Neuronal stem cell (in vitro differentiated cells): ENCODE measurements at places on chromosomes 1 and 21.

DNA sequence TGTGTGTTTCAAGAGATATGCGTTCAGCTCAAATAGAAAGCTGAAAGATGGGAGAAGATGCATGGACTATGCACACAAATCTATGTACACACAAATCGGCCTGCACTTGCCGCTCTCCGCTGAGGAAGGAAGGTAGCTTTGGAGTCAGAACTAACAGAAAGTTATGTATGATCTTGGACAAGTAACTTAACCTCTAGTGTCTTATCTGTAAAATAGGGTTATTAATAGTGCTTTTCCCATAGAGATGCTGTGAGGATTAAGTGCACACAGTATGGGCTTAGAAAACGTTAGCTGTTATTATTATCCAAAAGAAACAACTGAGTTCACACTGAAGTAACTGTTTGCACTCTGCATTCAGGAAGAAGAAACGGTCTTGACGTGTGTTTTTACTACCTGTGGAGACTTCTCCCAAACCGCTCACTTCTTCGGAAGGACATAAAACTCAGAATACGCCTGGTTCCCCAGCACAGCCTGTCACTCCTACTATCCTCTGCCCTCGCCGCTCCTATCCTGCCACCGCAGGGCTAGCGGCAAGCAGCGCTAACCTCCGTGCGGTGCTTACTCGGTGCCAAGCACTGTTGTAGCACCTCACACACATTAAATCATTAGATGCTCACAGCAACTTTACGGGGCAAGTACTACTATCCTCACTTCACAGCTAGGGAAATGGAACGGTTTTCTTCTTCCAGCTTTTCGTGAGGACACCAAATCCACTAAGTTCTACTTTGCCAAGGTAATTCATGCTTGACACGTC lies 1.3 kb downstream of the TGFBR3 start:
- peak; percentile 20 for DNase-seq

- DNase-seq, result no peak
Measured at GRCh38 chr1:10692401-10693021, 103.9 kb downstream of the CASZ1 start.

DNA sequence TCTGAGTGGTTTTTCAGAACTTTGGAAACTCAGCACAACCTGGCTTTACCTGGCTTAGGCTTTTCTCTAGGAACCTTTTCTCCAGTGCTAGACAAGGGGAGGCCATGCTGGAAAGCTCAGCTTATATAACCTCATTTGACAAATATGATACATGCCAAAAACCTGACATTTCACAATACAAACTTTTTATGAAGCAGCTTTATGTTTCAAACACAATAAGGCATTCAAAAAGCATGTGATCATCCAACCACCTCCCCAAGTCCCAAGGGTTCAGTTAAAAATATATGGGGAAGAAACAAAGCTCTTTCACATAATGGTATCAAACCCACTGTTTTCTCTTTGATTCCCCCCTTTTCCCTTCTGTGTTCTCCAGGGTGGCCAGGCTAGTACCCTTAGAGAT lies 63.7 kb downstream of the ZC3H11B start:
- no peak for DNase-seq

- DNase-seq, result no peak
Measured at GRCh38 chr1:109447524-109447923, 18.8 kb upstream of the SYPL2 start.

- no peak for DNase-seq
Measured at GRCh38 chr1:211229365-211229759, 29.8 kb upstream of the RCOR3 start.

DNA sequence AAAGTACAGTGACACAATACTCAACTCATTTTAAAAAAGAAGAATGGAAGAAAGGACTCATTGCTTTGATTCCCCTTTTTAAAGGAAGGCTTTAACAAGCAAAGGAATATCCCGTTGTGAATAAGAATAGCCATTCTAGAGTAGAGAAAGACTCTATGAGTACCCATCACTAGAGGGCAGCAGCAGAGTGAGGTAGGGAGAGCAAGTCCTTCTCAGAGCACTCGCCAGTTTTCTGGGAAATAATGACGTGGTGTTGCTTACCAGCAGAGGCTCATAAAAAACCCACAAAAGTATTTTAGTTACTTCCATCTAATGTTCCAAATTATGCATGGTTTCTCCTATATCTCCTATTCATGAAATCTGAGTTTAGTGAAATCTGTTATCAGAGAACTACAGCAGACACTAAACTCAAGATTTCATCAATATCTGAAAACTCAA lies 74.6 kb downstream of the USP24 start:
- DNase-seq, result peak; percentile 54

- no peak for DNase-seq
Measured at GRCh38 chr1:6691507-6691906, 10.1 kb downstream of the DNAJC11 start.

DNA sequence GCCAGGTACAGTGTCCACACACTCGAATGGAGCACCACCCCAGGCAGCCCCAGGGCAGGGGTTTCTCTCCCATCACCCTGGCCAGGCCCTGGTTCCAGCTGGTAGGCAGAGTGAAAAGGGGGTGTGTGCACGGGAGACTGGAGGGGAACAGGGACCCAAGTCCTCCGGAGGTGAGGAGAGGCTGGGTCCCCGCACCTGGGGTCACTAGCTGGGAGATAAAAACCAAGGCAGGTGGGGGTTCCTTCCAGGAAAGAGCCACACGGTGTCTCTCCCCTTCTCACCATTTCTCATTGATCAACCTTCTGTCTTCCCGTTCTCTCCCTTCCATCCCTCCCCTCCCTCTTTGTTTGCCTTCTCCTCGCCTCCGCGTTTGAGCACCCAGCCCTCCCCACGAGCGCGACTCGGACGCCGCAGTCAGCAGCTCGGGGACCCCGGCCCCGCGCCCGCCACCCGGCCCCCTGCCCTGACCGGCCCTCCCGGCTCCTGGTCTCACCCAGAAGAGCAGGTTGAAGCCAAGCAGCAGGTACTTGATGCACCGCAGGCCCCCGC lies 358 bp downstream of the TSPAN2 start:
- DNase-seq, result no peak

GRCh38 chr1:156714830-156715229 lies 9.4 kb upstream of the CRABP2 start:
- DNase-seq, result no peak

GRCh38 chr1:225926551-225927113 lies 2.6 kb upstream of the PYCR2 start:
- no peak for DNase-seq

DNA sequence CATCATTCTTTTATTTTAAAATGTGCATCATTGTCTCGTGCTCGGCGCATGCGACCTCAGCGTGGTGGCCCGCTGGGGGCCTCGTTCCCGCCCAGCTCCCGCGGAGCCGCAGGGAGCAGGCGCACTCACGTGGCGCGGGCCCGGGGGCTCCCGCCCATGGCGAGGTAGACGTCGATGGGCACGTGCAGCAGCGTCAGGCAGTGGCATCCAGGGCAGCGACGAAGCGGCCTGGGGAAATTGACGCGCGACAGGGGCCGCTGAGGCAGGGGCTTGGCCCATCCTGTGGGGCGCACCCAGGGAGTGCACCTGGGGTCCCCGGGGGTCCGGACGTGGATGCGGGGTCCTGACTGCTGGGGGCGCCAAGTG lies 994 bp downstream of the FAM229A start:
- DNase-seq, result no peak

- no peak for DNase-seq
Measured at GRCh38 chr21:37452227-37452626, 85.7 kb downstream of the DYRK1A start.

DNA sequence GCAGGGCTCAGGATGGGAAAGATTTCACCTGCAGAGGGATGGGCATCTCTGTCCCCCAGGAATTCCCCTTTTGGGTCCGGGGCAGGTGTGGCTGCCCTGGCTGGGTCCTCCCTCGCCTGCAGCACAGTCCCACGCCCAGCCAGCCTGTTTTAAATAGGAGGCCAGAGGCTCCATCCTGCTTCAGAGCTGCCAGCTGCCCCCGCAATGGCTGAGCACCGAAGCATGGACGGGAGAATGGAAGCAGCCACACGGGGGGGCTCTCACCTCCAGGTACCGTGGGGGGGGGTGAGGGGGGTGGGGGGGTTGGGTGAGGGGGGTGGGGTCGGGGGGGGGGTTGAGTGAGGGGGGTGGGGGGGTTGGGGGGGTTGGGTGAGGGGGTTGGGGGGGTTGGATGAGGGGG lies 3.6 kb downstream of the SCNN1D start:
- DNase-seq, result no peak

- DNase-seq, result no peak
Measured at GRCh38 chr1:12715896-12716437, at the start of gene AADACL3. Gene AADACL3 (plus strand): TSS chr1:12716110. CDS start chr1:12716177, 67 bp downstream.

DNA sequence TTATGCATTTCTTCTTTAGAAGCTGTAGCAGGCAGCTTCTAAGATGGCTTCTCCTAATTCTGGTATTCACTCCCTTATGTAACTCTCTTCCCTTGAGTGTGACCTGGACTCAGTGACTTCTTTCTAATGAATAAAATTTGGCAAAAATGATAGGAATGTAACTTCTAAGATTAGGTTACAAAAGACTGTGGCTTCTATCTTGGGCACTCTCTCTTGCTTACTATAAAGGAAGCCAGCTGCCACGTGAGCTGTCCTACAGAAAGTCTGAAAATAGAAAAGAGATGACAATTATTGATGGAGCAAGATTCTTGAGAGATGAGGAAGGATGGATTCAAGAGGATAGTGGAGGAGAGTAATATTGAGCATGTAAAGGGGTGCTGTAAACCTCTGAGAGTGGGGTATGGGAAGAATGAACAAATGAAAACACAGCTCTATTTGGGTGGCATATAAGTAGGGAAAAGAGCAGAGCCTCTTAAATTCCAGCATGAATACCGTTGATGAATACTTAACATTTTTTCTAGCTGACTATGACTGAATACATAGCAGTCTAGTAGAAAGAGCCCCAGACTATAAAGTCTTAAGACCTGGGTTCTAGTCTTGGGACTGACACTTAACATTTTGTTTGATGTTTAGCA lies 5.5 kb downstream of the TSEN15 start:
- DNase-seq, result no peak

GRCh38 chr1:207321790-207322645 lies 540 bp downstream of the CD55 start:
- peak; percentile 4 for DNase-seq

DNA sequence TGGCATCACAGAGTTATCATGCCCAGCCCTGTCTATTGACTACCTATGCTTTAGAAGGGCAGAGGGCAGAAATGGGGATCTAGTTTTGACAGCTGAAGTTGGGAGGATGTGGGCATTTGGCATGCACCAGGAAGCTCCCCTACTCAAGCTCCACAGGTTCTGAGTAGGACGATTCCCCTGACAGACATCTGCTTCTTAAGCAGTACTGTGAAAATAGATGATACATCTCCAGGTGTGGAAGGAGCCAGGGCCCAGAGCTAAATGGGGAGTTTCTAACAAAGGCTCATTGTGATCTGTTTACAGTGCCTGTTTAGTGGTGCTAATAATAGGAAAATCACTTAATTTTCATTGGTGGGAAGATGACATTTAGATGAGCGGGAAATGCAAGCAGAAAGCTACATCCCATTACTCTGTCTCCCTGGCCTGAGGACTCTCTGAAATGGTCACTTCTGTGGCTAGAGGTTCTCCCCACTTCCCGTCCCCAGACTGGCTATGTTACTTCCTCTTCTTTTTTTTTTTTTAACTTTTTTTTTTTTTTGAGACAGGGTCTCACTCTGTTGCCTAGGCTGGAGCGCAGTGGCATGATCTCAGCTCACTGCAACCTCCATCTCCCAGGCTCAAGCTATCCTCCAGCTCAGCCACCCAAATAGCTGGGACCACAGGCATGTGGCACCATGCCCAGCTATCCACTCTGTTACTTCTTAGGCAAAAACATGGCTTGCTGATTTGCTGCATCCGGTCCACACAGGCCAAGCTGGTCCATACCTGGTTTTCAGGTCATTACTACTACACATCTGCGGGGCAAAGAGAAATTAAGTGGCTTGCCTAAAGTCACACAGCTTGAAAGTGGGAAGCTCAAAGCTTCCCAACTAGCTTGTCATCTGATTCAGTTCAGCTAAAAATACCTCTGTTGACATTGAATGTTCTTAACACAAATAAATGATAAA lies 23.2 kb upstream of the CNIH3 start:
- no peak for DNase-seq

- DNase-seq, result no peak
Measured at GRCh38 chr1:158249646-158250045, 4.6 kb upstream of the CD1A start.

DNA sequence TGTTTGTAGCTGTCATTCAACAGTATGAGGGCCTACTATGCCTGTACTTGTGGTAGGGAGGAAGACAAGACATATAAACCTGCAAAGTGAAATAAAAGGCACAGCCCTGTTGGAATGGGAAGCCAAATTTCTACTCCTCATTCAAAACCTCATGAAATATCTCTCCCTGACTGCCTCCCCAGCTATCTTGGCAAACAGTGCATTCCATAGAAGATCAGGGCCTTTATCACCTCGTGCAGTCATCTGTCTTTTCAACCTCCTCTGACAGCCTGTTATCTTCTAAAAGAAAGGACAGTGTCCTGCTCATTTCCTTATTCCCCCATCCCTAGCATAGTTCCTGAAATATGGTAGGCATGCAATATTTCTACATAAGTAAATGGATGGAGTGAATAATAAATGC lies 71.0 kb downstream of the SH3GLB1 start:
- DNase-seq, result no peak

- DNase-seq, result no peak
Measured at GRCh38 chr1:205492201-205492667, 12.2 kb upstream of the CDK18 start.

DNA sequence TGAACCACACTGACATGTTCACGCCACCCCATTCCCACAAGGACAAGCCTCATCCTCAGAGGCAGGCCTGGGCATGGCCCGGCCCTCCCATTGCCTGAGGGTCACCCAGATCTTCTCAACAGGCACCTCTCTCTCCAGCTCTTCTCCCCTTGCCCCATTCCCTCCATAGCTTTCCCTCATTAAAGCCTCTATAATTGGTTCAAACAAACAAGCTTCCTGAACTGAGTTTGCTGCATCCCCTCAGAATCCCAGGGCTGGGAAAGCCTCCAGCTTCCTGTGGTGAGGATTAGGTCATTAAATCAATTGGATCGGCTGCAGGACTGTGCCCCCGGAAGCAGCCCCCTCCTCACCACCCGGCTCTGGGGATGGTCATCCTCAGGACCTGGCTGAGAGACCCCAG lies 18.9 kb downstream of the CTNNBIP1 start:
- DNase-seq, result no peak

- no peak for DNase-seq
Measured at GRCh38 chr1:179337288-179337687, 28.5 kb upstream of the AXDND1 start.

GRCh38 chr1:75991497-75992114 lies 59.4 kb upstream of the ASB17 start:
- peak; percentile 76 for DNase-seq
